SK-N-SH treated with all-trans-retinoic acid at 6 μM for 48 hours (cell line): ENCODE measurements at places on chromosomes 13 and 19.

GRCh38 chr13:95463531-95463930 lies 89.0 kb upstream of the CLDN10 start:
- no peak for ATAC-seq

GRCh38 chr19:46481223-46481848 lies 10.0 kb upstream of the PNMA8A start:
- ATAC-seq: no peak

DNA sequence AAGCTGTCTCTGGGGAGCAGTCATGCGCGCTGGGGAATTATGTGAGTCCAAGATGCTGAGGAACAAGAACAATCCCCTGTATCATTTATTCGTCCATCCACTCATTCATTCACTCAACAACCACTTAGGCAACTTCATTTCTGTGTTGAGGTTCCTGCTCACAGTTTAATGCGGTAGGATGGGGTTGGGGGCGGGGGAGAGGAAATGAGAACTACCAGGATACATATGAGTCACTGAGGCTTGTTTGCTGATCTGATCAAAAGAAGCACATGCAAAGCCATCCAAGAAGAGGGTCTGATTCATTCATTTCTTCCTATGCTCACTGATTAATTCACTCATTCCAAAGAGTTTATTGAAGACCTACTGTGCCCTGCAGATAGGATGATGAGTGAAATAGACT lies 20.9 kb downstream of the ZNF536 start:
- ATAC-seq: no peak

DNA sequence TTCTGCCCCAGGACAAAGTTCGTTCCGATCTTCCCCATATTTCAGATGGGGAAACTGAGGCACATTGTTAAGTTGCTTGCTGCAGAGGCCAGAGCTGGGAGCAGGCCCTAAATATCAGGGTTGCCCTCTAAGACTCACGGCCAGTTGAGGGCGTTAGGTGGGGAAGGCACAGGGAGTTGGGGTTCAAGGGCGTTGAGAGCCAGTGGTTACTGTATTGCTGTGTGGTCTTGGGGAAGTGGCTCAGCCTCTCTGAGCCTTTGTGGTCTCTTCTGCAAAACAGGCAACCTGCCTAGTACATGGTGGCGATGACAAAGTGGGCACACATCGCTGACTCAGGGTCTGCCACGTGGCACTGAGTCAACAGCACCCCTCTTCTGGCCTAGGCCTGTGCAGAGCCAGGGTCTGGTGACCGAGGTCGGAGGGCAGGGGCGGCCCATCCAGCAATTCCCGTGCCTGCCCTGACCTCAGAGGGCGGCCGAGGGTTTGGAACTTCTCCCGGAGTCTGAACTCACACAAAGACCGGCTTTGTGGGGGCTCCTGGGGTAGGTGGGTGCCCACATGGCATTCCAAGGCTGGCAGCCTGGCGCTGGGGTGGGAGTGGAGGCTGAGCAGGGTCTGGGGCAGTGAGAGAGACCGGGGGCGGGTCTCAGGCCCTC lies 10.2 kb downstream of the TNFAIP8L1 start:
- ATAC-seq: no peak

DNA sequence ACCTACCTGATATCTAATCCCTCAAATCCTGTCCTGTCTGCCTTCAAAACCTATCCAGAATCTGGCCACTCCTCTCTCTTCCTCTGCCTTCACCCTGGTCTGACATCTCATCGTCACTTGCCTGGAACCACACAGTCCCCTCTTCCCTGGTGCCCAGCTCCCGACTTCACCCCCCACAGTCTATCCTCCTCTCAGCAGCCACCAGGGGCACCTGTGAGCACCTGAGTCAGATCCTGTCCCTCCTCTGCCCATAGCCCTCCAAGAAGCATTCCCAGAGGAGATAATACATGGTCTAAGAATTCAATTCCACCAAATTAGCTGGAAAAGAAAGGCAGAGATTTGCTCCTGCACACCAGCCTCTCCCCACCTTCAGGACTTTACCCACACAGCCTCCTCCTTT lies 48.9 kb downstream of the ZNRF4 start:
- no peak for ATAC-seq

DNA sequence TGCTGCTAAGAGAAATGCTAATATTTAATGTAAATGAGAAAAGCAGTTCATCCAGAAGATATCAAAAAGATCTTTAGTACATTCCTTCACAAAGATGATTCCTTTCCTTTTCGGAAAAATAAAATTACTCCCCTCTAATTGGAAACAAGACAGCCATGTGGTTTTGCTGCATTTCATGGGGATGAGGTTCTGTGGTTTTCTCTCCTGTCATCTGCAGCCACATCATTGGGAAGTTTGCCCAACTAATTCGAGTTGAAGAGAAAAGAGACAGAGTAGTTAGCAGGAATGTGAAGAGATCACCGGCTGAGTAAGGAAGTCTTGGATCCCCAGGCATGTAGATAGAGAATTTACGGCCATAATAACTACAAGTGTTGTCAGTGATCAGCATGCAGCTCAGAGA lies 122.1 kb downstream of the CYSLTR2 start:
- peak; percentile 89 for ATAC-seq

DNA sequence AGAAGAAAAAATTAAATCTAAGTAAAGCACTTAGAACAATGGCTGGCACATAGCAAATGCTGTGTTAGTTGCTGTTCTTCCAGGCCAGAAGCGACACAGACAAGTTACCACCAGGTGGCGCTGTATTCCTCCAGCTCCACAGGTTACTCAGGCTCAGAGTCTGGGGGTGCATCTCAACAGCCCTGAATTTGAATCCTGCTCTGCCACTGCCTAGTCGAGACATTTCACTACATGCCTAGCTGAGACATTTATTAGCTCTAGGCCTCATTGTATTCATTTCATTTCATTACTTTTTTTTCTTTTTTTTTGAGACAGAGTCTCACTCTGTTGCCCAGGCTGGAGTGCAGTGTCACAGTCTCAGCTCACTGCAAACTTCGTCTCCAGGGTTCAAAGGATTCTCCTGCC lies 16.4 kb upstream of the CYP2B6 start:
- ATAC-seq: peak; percentile 95

GRCh38 chr13:33512880-33513554 lies 227.5 kb upstream of the STARD13 start:
- ATAC-seq: no peak

- ATAC-seq: no peak
These were observed 260.6 kb downstream of the ATP8A2 start for GRCh38 chr13:25632166-25632888.

DNA sequence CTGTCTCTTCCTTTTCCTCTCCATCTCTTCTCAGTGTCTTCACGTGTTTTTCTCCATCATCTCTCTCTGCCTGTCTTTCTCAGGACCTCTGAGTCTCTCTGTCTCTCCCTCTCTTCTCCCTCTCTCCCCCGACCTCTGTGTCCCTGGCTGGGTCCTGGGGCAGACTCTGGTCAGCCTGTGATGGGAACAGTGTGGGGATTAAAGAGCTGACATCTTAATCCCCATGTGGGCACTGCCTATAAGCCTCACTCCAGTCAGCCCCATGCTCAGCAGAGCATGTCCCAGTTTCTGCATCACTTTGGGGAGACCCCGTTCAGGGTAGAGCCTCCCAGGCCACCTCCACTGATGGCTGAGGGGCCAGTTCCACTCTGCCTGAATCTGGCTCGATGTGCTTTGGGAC lies 16.2 kb downstream of the EGLN2 start:
- no peak for ATAC-seq

DNA sequence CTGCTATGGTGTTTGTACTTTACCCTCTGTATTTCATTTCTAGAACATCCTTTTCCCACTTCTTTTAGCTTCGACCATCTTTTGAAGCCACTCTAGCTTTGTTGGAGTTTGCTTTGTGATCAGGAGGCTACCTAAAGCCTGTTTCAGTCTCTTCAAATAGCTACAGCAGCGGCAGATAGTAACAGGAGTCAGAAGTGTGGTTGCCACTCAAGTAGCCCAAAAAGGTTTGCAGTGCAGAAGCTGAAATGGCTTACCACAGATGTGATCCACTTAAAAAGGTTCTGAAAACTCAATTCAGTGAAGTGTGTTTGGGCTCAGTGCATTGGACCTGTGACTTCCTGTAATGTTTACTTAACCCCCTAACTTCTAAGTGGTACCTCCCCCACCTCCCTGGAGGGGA lies 26.2 kb downstream of the WASF3 start:
- ATAC-seq: no peak

DNA sequence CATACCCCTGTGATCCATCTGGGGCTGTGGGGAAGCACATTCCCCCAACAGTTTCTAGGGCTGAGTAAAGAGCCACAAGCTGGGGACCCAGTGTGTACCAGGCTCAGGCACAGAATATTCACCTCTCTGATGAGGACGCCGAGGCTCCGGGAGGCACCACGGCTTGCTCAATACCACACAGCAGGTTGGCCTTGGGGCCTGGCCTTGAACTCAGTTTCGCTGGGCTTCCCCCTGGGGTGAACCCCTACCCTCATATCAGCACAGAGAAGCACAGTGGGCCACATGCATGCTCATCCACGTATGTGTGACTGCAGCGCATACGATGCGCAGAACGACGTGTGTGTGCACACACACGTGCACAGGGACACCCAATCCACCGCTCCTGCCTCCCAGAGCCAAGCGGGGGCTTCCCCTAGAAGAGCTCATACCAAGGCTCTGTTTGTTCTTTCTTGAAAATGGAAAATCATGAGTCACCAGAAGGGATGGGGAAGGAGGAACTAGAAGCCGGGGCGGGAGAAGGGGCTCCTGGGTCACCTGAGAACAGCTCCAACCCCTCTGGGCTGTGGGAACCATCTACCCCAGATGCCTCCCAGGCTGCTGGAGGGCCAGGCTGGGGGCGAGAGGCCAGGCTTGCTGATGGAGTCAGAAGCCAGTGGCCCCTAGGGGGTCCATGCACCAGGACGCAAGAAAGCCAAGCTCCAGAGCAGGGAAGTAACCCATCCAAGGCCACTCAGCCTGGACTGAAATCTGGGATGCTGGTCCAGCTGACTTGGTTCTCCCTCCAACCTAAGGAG lies 4.9 kb upstream of the PDE4C start:
- ATAC-seq: no peak

GRCh38 chr13:24905242-24905641 lies 141.3 kb downstream of the RNF17 start:
- ATAC-seq: no peak

GRCh38 chr13:31476266-31476665 lies 263.1 kb upstream of the RXFP2 start:
- ATAC-seq: no peak

- no peak for ATAC-seq
These were observed 663 bp upstream of the GGACT start for GRCh38 chr13:100589178-100589725.

GRCh38 chr19:48844472-48844871 lies 8.2 kb upstream of the HSD17B14 start:
- ATAC-seq: peak; percentile 75

GRCh38 chr19:18009412-18010066 lies 1.6 kb downstream of the ARRDC2 start:
- no peak for ATAC-seq

- no peak for ATAC-seq
These were observed 430.3 kb downstream of the EFNB2 start for GRCh38 chr13:106105153-106105552.

- ATAC-seq: peak; percentile 68
These were observed 1575.1 kb upstream of the SLC10A2 start for GRCh38 chr13:104641309-104641708.

GRCh38 chr13:27854606-27855005 lies 62.3 kb downstream of the GSX1 start:
- ATAC-seq: no peak

GRCh38 chr19:4267101-4267900 lies 11.8 kb upstream of the SHD start:
- peak; percentile 79 for ATAC-seq

DNA sequence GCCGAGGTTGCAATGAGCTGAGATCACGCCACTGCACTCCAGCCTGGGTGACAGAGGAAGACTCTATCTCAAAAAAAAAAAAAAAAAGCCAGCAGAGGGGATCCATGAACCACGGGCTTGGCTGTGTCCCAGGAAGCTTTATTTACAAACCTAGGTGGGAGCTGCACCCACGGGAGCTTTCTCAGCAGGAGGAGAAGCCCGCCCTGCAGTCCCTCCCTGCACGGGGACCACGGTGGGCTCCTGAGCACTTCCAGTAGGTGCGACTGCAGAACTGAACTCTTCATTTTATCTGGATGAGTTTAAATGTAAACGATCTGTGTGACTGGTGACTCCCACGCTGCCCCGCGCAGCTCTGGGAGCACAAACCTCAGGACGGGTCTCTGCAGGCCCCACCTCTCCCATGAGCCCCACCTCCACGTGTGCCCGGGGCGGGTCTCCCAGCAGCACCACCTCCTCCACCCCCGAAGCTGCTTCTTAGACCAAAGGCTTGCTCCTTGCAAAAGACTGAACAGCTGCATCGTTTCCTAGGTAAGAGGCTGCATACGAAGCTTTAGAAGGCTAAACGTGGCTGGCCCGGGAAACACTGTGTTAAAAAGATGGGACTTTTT lies 66.4 kb downstream of the SPACA7 start:
- no peak for ATAC-seq

GRCh38 chr13:85768946-85769345 lies 30.3 kb downstream of the SLITRK6 start:
- no peak for ATAC-seq

- peak; percentile 58; the same call in 2 of the 3 replicates for ATAC-seq
These were observed 460.3 kb upstream of the KLHL1 start for GRCh38 chr13:70568571-70568970.

- peak; percentile 83 for ATAC-seq
These were observed 328.1 kb downstream of the SLITRK5 start for GRCh38 chr13:87999240-87999700.

DNA sequence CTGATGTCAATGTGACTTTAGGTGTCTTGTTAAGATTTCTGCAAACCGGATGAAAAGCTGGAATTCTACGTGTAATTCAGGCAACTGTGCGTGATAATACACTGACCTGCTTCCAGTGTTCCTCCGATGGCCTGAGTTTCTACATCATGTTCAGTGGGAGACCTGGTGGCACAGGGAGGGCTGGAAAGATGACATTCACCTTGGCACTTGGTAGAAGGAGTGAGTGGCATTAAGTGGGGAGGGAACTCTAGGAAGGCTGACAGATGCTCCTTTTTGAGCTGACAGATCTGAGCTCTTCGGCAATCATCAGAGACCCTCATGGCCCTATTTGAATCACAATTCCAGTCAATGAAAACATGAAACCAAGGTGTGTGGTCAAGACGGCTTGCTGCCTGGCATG lies 4.0 kb downstream of the CACNA1A start:
- ATAC-seq: no peak
